ENCODE measurements at places on chromosomes 11 and 22.

- DNase-seq = no peak
Observed at GRCh38 chr11:26842478-26843282, 120.8 kb upstream of the SLC5A12 start.

GRCh38 chr22:35539910-35540594 lies 579 bp upstream of the RASD2 start:
- peak; percentile 64 for DNase-seq

GRCh38 chr11:32830413-32830738 lies 649 bp downstream of the PRRG4 start:
- DNase-seq = peak; percentile 26

GRCh38 chr11:17508306-17508705 lies 31.7 kb upstream of the ABCC8 start:
- no peak for DNase-seq

DNA sequence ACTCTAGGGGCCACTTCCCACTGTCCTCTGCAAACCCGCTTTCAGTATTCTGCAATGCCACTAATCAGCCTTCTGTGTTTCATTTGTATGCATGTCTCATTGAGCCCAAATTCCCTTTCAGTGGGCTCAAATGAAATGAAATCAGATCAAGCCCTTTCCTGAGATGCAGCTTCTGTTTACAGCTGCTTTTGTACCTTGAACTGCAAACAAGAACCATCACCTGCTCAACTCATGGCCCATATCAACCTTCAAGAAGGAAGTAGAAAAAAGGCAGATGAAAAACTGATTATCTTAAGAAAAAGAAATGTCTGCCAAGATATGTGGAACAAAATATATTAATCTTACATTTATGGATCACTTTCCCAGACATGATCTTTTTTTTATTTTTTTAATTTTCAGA lies 141.1 kb upstream of the ARHGAP42 start:
- DNase-seq = no peak

All from thyroid gland (tissue), 4 donors.